Left lung (tissue), 14 donors: ENCODE measurements at places on chromosomes 13 and 19. TPM values are rescaled to one million over a fixed set of nuclear protein-coding genes. Genes with fewer than 3 reads are reported as not detected.

- H3K27ac ChIP-seq: no peak overlapping the region
- H3K4me3 ChIP-seq: no peak overlapping the region
- no peaks in the 10 kb centered on the region for H3K36me3 ChIP-seq
- H3K27me3 ChIP-seq: no peaks in the 10 kb centered on the region
- no peak for DNase-seq
Measured at GRCh38 chr13:75161804-75162203, 320.2 kb downstream of the TBC1D4 start.

DNA sequence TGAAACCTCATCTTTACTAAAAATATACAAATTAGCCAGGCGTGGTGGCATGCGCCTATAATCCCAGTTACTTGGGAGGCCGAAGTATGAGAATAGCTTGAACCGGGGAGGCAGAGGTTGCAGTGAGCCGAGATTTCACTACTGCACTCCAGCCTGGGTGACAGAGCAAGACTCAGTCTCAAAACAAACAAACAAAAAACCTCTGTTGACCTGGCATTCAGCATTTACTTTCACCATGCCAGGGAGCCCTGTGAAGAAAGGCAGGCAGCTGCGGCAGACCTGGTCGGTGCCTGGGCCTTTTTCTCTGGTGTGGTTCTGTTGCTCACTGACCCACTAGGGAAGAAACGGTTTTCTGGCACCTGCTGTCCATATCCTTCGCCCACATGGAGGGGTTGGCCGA, 49.8 kb downstream of the DNM2 start:
- H3K4me1 ChIP-seq: peaks cover 76% of the 10 kb centered on the region
- H3K27me3 ChIP-seq: no peaks in the 10 kb centered on the region
- no peak overlapping the region for H3K27ac ChIP-seq
- no peak for DNase-seq

DNA sequence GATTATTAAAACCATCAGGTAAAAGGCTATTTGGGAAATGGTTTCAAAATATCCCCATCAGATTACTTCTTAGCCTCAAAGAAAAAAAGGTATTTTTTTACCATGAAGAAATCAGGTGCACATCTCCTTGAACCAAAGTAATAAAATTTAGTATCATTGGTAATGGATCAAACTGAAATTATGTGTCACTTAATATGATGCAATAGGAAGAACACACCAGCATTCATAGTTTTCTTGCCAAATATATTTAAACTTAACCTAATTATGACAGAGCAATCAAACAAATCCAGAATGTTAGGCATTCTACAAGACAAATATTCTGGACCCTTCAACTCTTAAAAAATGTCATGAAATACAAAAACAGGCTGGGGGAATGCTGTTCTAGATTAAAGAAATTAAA, 4.1 kb upstream of the ZNF420 start:
- no peak overlapping the region for H3K27ac ChIP-seq
- H3K36me3 ChIP-seq: no peaks in the 10 kb centered on the region
- no peaks in the 10 kb centered on the region for H3K27me3 ChIP-seq
- no peak overlapping the region for H3K4me3 ChIP-seq

DNA sequence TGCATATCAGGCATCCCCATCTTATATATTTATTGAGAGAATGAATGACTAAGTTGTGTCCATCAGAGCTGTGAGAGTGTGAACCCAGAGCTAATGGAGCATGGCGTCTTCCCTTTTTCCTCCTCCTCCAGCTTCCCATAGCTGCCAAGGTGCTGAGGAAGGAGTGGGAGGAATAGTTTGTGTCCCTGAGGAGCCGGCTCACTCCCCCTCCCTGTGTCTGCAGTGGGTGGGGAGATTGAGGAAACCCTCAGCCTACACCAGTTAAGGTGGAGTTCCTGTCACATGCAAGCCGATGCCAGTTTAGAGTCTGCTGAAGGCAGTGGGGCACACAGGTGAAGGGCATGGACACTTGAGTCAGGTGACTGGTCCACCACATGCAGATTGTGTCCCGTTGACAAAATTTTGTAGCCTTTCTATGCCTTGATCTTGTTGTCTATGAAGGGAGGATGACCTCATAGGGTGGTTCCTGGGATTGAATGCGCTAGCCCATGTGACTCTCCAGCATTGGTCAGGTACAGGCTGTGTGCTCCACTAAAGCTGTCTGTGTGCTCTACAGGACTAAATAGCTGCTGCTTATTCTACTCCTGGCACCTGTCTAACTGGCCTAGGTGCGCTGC, 47.6 kb upstream of the GPI start:
- peak overlapping the region; percentile 39 for H3K27ac ChIP-seq
- H3K36me3 ChIP-seq: peaks cover 12% of the 10 kb centered on the region
- H3K27me3 ChIP-seq: no peaks in the 10 kb centered on the region
- DNase-seq: no peak
- no peak overlapping the region for H3K4me3 ChIP-seq
- peaks cover 9% of the 10 kb centered on the region for H3K4me1 ChIP-seq

- H3K27ac ChIP-seq: no peak overlapping the region
- no peak for DNase-seq
- no peaks in the 10 kb centered on the region for H3K4me1 ChIP-seq
- H3K27me3 ChIP-seq: no peaks in the 10 kb centered on the region
- H3K4me3 ChIP-seq: no peak overlapping the region
- no peaks in the 10 kb centered on the region for H3K36me3 ChIP-seq
Measured at GRCh38 chr13:77034881-77035280, 7.9 kb upstream of the FBXL3 start.

GRCh38 chr19:4173479-4174212, 8.7 kb downstream of the SIRT6 start:
- no peaks in the 10 kb centered on the region for H3K27me3 ChIP-seq
- H3K4me1 ChIP-seq: no peaks in the 10 kb centered on the region
- H3K4me3 ChIP-seq: no peak overlapping the region
- H3K27ac ChIP-seq: no peak overlapping the region
- H3K36me3 ChIP-seq: peaks cover 47% of the 10 kb centered on the region

GRCh38 chr13:42272115-42272803, at the start of gene AKAP11:
TSS of gene AKAP11 (plus strand) at chr13:42272152. CDS start at chr13:42286349, 14,197 bp downstream.
- no peaks in the 10 kb centered on the region for H3K36me3 ChIP-seq
- peak; percentile 57 for DNase-seq
- no peaks in the 10 kb centered on the region for H3K27me3 ChIP-seq
- H3K4me1 ChIP-seq: peaks cover 17% of the 10 kb centered on the region
- H3K27ac ChIP-seq: peak within 1 kb of the TSS; percentile 88
- peak within 1 kb of the TSS; percentile 96 for H3K4me3 ChIP-seq

GRCh38 chr19:45376045-45376724, 5.8 kb upstream of the ERCC2 start:
- no peak for DNase-seq
- no peaks in the 10 kb centered on the region for H3K27me3 ChIP-seq
- H3K27ac ChIP-seq: no peak overlapping the region
- H3K4me3 ChIP-seq: no peak overlapping the region
- no peaks in the 10 kb centered on the region for H3K36me3 ChIP-seq

DNA sequence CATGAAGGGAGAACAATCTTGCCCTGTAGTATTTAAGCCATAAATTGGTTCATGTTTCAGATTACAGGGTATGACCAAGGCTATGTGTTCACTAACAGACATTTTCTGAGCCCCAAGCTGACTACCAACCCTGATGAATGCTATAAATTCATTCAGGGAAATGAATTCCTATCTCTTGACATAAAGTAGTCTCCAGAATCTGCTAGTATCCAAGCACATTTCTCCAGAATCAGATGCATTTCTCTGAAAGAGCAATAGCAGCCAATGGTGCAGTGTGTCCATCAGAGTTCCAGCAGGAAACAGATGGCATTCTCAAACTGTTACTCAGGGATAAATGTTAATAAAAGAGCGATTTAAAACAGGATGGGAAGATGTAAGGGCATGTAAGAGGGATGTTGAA, 226.4 kb downstream of the COG6 start:
- no peak overlapping the region for H3K27ac ChIP-seq
- no peak overlapping the region for H3K4me3 ChIP-seq

DNA sequence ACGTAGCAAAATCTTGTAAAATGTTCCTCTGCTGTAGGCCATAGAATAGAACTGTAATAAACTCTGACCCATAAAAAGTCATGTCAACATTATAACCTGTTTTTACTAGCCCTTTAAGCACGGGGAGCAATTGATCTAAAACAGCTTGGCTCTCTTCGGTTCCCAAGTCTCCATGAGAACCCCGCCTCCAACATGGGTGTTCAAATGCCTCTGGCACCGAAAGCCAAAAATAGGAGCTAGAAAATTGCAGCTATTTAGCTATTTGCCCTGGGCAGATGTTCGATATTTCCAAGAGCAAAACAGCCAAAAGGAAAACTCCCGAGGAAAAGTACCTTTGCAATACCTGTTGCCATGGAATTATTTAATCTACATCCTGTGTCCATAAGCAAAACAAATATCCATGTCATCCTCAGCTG, 563.1 kb downstream of the EFNB2 start:
- H3K4me1 ChIP-seq: no peaks in the 10 kb centered on the region
- H3K36me3 ChIP-seq: no peaks in the 10 kb centered on the region
- H3K27ac ChIP-seq: no peak overlapping the region
- no peaks in the 10 kb centered on the region for H3K27me3 ChIP-seq
- no peak for DNase-seq

DNA sequence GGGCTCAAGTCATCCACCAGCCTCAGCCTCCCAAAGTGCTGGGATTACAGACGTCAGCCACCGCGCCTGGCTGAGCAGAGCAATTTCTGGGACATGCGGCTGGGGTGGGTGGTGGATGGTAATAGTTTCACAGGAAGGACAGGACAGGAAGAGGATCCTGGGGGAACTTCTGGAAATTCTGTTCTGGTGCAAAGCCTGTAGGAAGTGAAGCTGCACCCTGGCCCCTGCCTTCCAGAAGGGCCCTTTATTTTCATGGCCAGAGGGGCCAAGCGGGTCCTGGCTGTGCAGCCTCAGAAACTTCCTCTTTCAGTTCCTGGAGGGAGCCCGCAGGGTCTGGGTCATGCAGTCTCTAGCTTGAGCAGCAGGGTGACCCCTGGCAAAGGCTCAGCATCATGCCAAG, 15.7 kb downstream of the FEM1A start:
- no peaks in the 10 kb centered on the region for H3K27me3 ChIP-seq
- no peaks in the 10 kb centered on the region for H3K36me3 ChIP-seq
- no peak overlapping the region for H3K4me3 ChIP-seq
- H3K4me1 ChIP-seq: no peaks in the 10 kb centered on the region
- peak; percentile 79 for DNase-seq
- H3K27ac ChIP-seq: peak overlapping the region; percentile 76

DNA sequence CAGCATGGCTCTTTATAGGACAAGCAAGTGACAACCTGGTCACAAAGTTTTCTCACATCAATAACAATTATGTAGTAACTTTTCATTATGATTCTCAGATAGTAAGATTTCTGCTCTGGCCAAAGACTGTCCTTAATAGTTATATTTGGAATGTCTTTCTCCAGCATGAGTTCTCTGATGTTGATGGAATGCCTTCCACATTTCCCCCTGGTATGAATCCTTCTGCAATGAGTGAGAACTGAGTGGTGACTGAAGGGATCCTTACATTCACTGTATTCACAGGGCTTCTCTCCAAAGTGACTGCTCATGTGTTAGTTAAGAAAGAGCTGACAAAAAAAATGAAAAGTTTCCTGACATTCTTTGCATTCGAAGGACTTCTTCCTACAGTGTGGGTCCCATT, 13.2 kb downstream of the ZNF550 start:
- H3K4me1 ChIP-seq: no peaks in the 10 kb centered on the region
- no peaks in the 10 kb centered on the region for H3K27me3 ChIP-seq
- no peak overlapping the region for H3K27ac ChIP-seq
- H3K4me3 ChIP-seq: no peak overlapping the region
- no peak for DNase-seq

- H3K4me3 ChIP-seq: no peak overlapping the region
- DNase-seq: no peak
- no peaks in the 10 kb centered on the region for H3K4me1 ChIP-seq
- no peaks in the 10 kb centered on the region for H3K36me3 ChIP-seq
- no peak overlapping the region for H3K27ac ChIP-seq
Measured at GRCh38 chr13:59094181-59094580, 1069.5 kb downstream of the DIAPH3 start.

DNA sequence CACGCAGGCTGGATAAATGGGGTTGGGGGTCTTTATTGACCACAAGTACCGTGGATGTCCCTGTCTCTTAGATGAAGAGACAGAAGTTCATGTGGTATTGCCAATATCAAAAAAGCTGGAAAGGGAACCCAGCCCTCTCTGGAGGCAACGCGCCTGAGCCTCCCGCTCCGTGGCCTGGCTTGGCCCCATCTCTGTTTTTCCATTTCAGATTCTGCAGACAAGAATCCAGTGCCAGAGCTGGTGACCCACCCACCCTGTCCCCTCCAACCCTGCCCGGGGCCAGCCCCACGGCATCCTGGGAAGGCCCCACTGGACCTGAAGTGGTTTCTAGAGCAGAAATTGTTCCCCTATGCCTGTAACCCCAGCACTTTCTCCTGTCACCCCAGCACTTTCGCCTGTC, 57.7 kb downstream of the PTPRS start:
- H3K36me3 ChIP-seq: no peaks in the 10 kb centered on the region
- H3K27me3 ChIP-seq: peaks cover 8% of the 10 kb centered on the region
- H3K4me3 ChIP-seq: no peak overlapping the region
- H3K27ac ChIP-seq: no peak overlapping the region
- no peaks in the 10 kb centered on the region for H3K4me1 ChIP-seq

GRCh38 chr13:110850006-110850405, 64.9 kb downstream of the ANKRD10 start:
- H3K27ac ChIP-seq: no peak overlapping the region
- H3K27me3 ChIP-seq: no peaks in the 10 kb centered on the region
- no peaks in the 10 kb centered on the region for H3K36me3 ChIP-seq
- DNase-seq: no peak
- no peak overlapping the region for H3K4me3 ChIP-seq
- H3K4me1 ChIP-seq: no peaks in the 10 kb centered on the region

DNA sequence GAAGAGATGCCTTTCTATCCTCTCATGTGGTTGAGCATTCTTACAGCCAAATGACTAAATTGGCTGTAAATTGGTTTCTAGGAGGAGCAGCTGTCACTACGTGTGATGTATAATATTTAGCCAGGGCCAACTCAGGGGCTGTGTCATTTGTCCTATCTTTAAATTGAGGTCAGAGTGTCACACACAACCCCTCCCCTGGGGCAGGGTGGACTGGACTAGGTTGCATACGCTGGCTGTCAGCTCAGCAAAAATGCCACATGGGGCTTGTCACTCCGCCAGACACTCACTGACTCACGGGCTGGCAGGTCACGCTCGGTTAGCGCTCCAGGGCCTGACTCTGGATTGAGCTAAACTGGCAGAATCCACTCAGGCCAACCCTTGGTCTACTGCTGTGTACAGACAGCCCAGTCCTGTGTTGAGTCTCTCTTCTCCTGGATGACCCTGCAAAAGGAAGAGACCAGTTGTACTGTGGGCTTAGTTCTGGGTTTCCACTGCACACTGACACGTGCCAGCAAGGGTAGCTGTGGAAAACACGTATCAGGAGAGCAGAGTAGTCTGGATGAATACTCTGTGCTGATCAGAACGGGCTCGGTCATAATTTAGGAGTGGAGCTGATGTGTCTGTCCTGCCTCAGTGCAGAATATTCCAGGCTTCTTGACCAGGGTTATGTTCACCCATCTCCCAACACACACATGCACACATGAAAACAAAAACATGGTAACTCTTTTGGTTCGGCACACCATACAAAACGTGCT, 29.1 kb downstream of the SHISA2 start:
- H3K27me3 ChIP-seq: no peaks in the 10 kb centered on the region
- no peaks in the 10 kb centered on the region for H3K36me3 ChIP-seq
- H3K4me3 ChIP-seq: no peak overlapping the region

GRCh38 chr13:35332134-35332533, 144.4 kb downstream of the MAB21L1 start:
- no peaks in the 10 kb centered on the region for H3K36me3 ChIP-seq
- H3K4me1 ChIP-seq: no peaks in the 10 kb centered on the region
- H3K4me3 ChIP-seq: no peak overlapping the region
- H3K27ac ChIP-seq: no peak overlapping the region
- no peaks in the 10 kb centered on the region for H3K27me3 ChIP-seq

The NAXD gene
- polyA plus RNA-seq: 41.0 TPM

The SEMA6B gene
- 2.1 TPM for polyA plus RNA-seq

The ZNF540 gene
- 5.1 TPM for polyA plus RNA-seq

The KCTD15 gene
- 72.7 TPM for polyA plus RNA-seq

The LGALS7 gene
- polyA plus RNA-seq: not detected

The ZNF284 gene
- 7.9 TPM for polyA plus RNA-seq

The CSNK1G2 gene
- polyA plus RNA-seq: 37.3 TPM
